Thymus (tissue), 14 donors: ENCODE measurements at places on chromosomes 6 and 20. TPM values are rescaled to one million over a fixed set of nuclear protein-coding genes. Genes with fewer than 3 reads are reported as not detected.
A peak's percentile ranks its signal among the peaks of the same experiment; 100 is the strongest.

PFDN4 gene
- total RNA-seq, result 124 TPM

PAK5 gene
- total RNA-seq, result 0.19 TPM

THBS2 gene
- 4.2 TPM for total RNA-seq

RAET1G gene
- not detected for total RNA-seq

TMEM151B gene
- 0.09 TPM for total RNA-seq

C6orf163 gene
- total RNA-seq, result 1.7 TPM

MAPK13 gene
- 8.5 TPM for total RNA-seq

MEI4 gene
- total RNA-seq, result 0.05 TPM

ZNF165 gene
- 0.99 TPM for total RNA-seq

SALL4 gene
- 0.09 TPM for total RNA-seq

TASP1 gene
- total RNA-seq, result 23.3 TPM

PSORS1C1 gene
- total RNA-seq, result 0.14 TPM

ANKEF1 gene
- 4.2 TPM for total RNA-seq

GRCh38 chr6:41958022-41958856, 16.6 kb upstream of the CCND3 start:
- no peak overlapping the region for H3K4me3 ChIP-seq
- no peak overlapping the region for H3K27ac ChIP-seq
- H3K27me3 ChIP-seq, result no peaks in the 10 kb centered on the region
- no peak for DNase-seq

- H3K4me3 ChIP-seq, result no peak overlapping the region
- no peaks in the 10 kb centered on the region for H3K4me1 ChIP-seq
- no peak for DNase-seq
- H3K36me3 ChIP-seq, result no peaks in the 10 kb centered on the region
- H3K27ac ChIP-seq, result no peak overlapping the region
Observed at GRCh38 chr6:152404936-152405595, 232.1 kb downstream of the SYNE1 start.

DNA sequence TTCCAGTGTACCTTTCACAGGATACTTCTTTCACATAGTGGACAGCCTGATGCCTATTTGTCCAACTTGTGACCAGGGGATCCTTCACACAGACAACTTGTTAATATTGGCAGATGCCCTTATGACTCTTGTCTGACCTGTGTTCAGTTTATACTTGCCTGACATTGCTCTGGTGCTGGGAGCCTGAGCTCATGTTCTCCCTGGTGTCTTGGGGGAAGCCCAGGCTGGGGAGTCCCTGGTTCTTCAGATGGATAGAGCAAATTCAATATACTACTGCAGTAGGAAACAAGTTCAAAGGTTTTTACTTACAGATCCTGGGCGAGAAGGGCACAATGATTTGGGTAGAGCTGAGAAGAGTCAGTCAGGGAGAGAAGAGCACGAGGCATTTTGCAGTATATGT, 76.1 kb downstream of the NKAIN2 start:
- no peaks in the 10 kb centered on the region for H3K4me1 ChIP-seq
- DNase-seq, result no peak
- H3K4me3 ChIP-seq, result no peak overlapping the region
- no peak overlapping the region for H3K27ac ChIP-seq
- no peaks in the 10 kb centered on the region for H3K36me3 ChIP-seq
- no peaks in the 10 kb centered on the region for H3K27me3 ChIP-seq

DNA sequence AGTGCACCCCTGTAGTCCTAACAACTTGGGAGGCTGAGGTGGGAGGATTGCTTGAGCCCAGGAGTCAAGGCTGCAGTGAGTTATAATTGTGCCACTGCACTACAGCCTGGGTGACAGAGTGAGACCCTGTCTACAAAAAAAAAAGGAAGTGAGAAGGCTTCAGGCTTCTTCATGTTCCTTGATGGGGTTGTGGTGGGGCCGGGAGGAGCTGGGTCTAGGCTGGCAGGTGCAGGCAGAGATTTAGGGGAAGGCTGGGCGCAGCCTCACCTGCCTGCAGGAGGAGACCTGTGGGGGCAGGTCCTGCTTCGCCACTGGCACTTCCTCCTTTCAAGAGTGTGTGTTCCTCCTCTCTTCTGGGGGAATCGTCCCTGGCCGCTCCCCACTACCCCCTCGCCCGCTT, 63.9 kb downstream of the CHMP4B start:
- no peak overlapping the region for H3K27ac ChIP-seq
- H3K4me3 ChIP-seq, result no peak overlapping the region
- H3K4me1 ChIP-seq, result no peaks in the 10 kb centered on the region
- H3K27me3 ChIP-seq, result no peaks in the 10 kb centered on the region
- no peak for DNase-seq

DNA sequence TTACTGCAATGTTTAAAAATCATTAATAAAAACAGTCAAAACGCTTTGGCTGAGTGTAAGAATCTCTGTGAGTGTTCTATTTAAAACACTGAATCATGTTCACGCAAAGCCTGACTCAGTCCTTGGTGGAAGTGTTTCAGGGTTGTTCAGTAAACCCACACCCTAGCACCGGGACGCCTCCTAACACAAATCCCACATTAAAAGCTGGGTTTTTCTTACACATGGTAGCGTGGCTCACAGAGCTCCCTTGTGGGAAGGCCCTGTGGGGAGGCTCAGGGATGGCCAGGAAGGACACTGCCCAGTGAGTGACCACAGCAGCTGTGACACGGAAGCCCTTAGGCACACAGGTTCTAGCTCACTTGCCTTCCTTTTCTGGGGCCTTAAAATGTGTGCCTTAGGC, 80.2 kb downstream of the GMPR start:
- peak; percentile 65 for DNase-seq
- H3K27me3 ChIP-seq, result no peaks in the 10 kb centered on the region
- H3K4me3 ChIP-seq, result no peak overlapping the region
- H3K27ac ChIP-seq, result peak overlapping the region; percentile 96
- H3K4me1 ChIP-seq, result peaks cover 67% of the 10 kb centered on the region

DNA sequence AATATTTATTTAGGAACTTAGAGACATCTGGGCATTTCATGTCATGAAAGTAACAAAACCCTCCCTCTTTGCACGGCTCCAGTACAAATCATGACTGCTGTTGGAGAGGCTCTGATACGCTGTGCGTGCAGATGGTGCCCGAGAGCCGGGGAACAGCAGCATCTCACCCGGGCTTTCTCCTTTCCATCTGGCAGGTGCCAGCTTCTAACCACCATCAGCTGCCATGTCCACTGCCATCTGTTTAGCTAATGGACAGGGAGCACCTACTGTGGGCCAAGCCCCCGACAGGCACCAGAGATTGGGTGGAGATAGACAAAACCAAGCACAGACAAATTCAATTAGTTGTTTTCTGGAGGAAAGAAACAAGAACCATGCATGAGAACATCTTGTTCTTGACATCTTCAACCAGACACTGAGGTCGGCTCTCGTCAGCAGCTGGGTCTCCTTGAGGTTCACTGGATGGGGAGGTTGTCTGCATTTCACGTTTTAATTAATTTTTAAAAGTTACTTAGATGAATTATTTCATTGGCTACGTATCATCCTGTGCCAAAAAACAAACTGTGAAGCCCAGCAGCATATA, 323.7 kb downstream of the THBS2 start:
- H3K4me3 ChIP-seq, result no peak overlapping the region
- H3K4me1 ChIP-seq, result no peaks in the 10 kb centered on the region
- H3K27ac ChIP-seq, result no peak overlapping the region
- no peaks in the 10 kb centered on the region for H3K27me3 ChIP-seq
- no peaks in the 10 kb centered on the region for H3K36me3 ChIP-seq
- no peak for DNase-seq

GRCh38 chr6:100300221-100300736, 164.4 kb downstream of the SIM1 start:
- H3K27me3 ChIP-seq, result no peaks in the 10 kb centered on the region
- no peaks in the 10 kb centered on the region for H3K4me1 ChIP-seq
- no peaks in the 10 kb centered on the region for H3K36me3 ChIP-seq
- no peak overlapping the region for H3K4me3 ChIP-seq

- no peaks in the 10 kb centered on the region for H3K36me3 ChIP-seq
- H3K4me1 ChIP-seq, result no peaks in the 10 kb centered on the region
- no peak overlapping the region for H3K27ac ChIP-seq
- H3K4me3 ChIP-seq, result no peak overlapping the region
Observed at GRCh38 chr6:148382861-148383260, 40.2 kb downstream of the SASH1 start.

- H3K27me3 ChIP-seq, result no peaks in the 10 kb centered on the region
- no peaks in the 10 kb centered on the region for H3K36me3 ChIP-seq
- no peak overlapping the region for H3K4me3 ChIP-seq
- no peak overlapping the region for H3K27ac ChIP-seq
Observed at GRCh38 chr20:7470912-7471311, 469.3 kb downstream of the HAO1 start.

- DNase-seq, result no peak
- peaks cover 8% of the 10 kb centered on the region for H3K4me1 ChIP-seq
- no peak overlapping the region for H3K4me3 ChIP-seq
- no peaks in the 10 kb centered on the region for H3K36me3 ChIP-seq
- H3K27ac ChIP-seq, result no peak overlapping the region
Observed at GRCh38 chr6:79869184-79869583, 78.2 kb downstream of the ELOVL4 start.

GRCh38 chr6:149963462-149964307, at the start of gene ULBP1:
ULBP1 (plus strand) TSS chr6:149963943; CDS start chr6:149964050, 107 bp downstream.
- no peak within 1 kb of the TSS for H3K27ac ChIP-seq
- no peaks in the 10 kb centered on the region for H3K36me3 ChIP-seq

DNA sequence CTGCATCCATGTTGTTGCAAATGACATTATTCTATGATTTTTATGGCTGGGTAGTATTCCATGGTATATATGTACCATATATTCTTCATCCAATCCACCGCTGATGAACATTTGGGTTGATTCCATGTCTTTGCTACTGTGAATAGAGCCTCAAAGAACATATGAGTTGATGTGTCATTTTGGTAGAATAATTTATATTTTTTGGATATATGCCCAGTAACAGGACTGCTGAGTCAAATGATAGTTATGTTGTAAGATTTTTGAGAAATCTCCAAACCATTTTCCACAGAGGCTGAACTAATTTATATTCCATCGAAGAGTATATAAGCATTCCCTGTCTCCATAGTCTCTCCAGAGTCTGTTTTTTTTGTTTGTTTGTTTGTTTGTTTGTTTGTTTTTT, 1373.5 kb downstream of the GRIK2 start:
- no peak overlapping the region for H3K4me3 ChIP-seq
- H3K36me3 ChIP-seq, result no peaks in the 10 kb centered on the region
- H3K27ac ChIP-seq, result no peak overlapping the region
- H3K27me3 ChIP-seq, result no peaks in the 10 kb centered on the region
- DNase-seq, result no peak

GRCh38 chr6:165883851-165884640, 221.0 kb upstream of the PDE10A start:
- no peaks in the 10 kb centered on the region for H3K36me3 ChIP-seq
- no peak overlapping the region for H3K4me3 ChIP-seq
- no peaks in the 10 kb centered on the region for H3K27me3 ChIP-seq
- H3K4me1 ChIP-seq, result no peaks in the 10 kb centered on the region
- no peak overlapping the region for H3K27ac ChIP-seq

- no peak overlapping the region for H3K4me3 ChIP-seq
- H3K27me3 ChIP-seq, result no peaks in the 10 kb centered on the region
- no peaks in the 10 kb centered on the region for H3K4me1 ChIP-seq
- no peaks in the 10 kb centered on the region for H3K36me3 ChIP-seq
- H3K27ac ChIP-seq, result no peak overlapping the region
- DNase-seq, result no peak
Observed at GRCh38 chr6:72322771-72323170, 299.1 kb upstream of the KCNQ5 start.

DNA sequence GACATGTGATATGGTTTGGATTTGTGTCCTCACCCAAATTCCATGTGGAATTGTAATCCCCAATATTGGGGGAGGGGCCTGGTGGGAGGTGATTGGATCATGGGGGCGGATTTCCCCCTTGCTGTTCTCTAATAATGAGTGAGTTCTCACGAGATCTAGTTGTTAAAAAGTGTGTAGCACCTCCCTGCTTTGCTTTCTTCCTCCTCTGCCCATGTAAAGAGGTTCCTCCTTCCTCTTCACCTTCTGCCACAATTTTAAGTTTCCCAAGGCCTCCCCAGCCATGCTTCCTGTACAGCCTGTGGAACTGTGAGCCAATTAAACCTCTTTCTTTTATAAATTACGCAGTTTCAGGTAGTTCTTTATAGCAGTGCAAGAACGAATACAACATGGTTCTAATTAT, 2.1 kb upstream of the ZNF451 start:
- peaks cover 5% of the 10 kb centered on the region for H3K4me1 ChIP-seq
- H3K4me3 ChIP-seq, result no peak overlapping the region
- no peaks in the 10 kb centered on the region for H3K27me3 ChIP-seq
- no peak for DNase-seq
- no peaks in the 10 kb centered on the region for H3K36me3 ChIP-seq
- no peak overlapping the region for H3K27ac ChIP-seq

DNA sequence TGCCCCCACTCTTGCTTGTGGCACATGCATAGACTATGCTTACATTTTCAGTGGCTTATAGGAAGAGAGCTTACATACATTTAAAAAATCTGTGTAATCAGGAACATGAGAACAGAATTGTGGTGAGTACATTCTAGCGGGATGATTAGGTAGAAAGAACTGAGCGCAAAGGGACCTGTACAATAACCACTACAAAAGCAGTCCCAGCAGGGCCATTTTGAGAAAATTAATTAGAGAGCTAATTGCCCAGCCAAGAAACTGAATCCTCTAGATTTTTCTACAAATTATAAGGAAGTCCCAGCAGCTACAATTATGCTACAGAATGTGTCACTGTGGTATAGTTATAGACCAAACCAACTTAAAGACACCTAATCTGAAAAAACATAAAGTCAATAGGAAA, 105.6 kb upstream of the TNFAIP3 start:
- no peaks in the 10 kb centered on the region for H3K27me3 ChIP-seq
- H3K27ac ChIP-seq, result no peak overlapping the region
- peaks cover 2% of the 10 kb centered on the region for H3K4me1 ChIP-seq
- no peaks in the 10 kb centered on the region for H3K36me3 ChIP-seq

- H3K4me1 ChIP-seq, result no peaks in the 10 kb centered on the region
- no peaks in the 10 kb centered on the region for H3K27me3 ChIP-seq
- DNase-seq, result no peak
- no peaks in the 10 kb centered on the region for H3K36me3 ChIP-seq
- no peak overlapping the region for H3K4me3 ChIP-seq
Observed at GRCh38 chr6:34067814-34068213, 78.1 kb downstream of the GRM4 start.

GRCh38 chr20:49100972-49101371, 54.9 kb downstream of the CSE1L start:
- peaks cover 59% of the 10 kb centered on the region for H3K36me3 ChIP-seq
- H3K27ac ChIP-seq, result no peak overlapping the region
- H3K4me1 ChIP-seq, result no peaks in the 10 kb centered on the region
- no peak overlapping the region for H3K4me3 ChIP-seq
- DNase-seq, result no peak

- no peaks in the 10 kb centered on the region for H3K36me3 ChIP-seq
- no peak overlapping the region for H3K4me3 ChIP-seq
- no peaks in the 10 kb centered on the region for H3K27me3 ChIP-seq
- H3K4me1 ChIP-seq, result no peaks in the 10 kb centered on the region
- no peak for DNase-seq
- no peak overlapping the region for H3K27ac ChIP-seq
Observed at GRCh38 chr6:158860279-158860865, 41.2 kb upstream of the EZR start.

GRCh38 chr6:157537556-157537955, 156.6 kb downstream of the ZDHHC14 start:
- no peaks in the 10 kb centered on the region for H3K27me3 ChIP-seq
- H3K4me1 ChIP-seq, result no peaks in the 10 kb centered on the region
- H3K36me3 ChIP-seq, result no peaks in the 10 kb centered on the region
- H3K27ac ChIP-seq, result no peak overlapping the region

- DNase-seq, result no peak
- no peaks in the 10 kb centered on the region for H3K4me1 ChIP-seq
- H3K36me3 ChIP-seq, result no peaks in the 10 kb centered on the region
- H3K4me3 ChIP-seq, result no peak overlapping the region
- H3K27ac ChIP-seq, result no peak overlapping the region
Observed at GRCh38 chr6:129195161-129195560, 312.2 kb downstream of the LAMA2 start.
